Bladder microvascular endothelial cell (primary cell): ENCODE measurements at places on chromosomes 1 and 21. TPM values are rescaled to one million over a fixed set of nuclear protein-coding genes. Genes with fewer than 3 reads are reported as not detected.

The TCP10L gene
- 0.32 and 0.57 TPM in 2 replicates for total RNA-seq

The HTR6 gene
- not detected in 2 replicates for total RNA-seq

The TRIM45 gene
- 0.65 and 1.3 TPM in 2 replicates for total RNA-seq

The PGD gene
- 70.9 and 74.0 TPM in 2 replicates for total RNA-seq

The DSTYK gene
- 7.9 and 14.9 TPM in 2 replicates for total RNA-seq

The GUCA2A gene
- not detected in 2 replicates for total RNA-seq

The SPRR2F gene
- total RNA-seq = not detected in 2 replicates

The C1orf52 gene
- 9.2 and 32.3 TPM in 2 replicates for total RNA-seq

The UTS2 gene
- not detected in 2 replicates for total RNA-seq

The C2CD4D gene
- not detected in 2 replicates for total RNA-seq
